ENCODE measurements at places on chromosomes 13 and 19. TPM values are rescaled to one million over a fixed set of nuclear protein-coding genes. Genes with fewer than 3 reads are reported as not detected.

Gene BSPH1
- polyA plus RNA-seq = not detected

Gene ZNF442
- 1.9 TPM for polyA plus RNA-seq

- DNase-seq = no peak
Measured at GRCh38 chr13:99733346-99733745, 232.1 kb downstream of the TM9SF2 start.

- no peak for DNase-seq
Measured at GRCh38 chr19:14114439-14114838, 3.1 kb downstream of the PRKACA start.

DNA sequence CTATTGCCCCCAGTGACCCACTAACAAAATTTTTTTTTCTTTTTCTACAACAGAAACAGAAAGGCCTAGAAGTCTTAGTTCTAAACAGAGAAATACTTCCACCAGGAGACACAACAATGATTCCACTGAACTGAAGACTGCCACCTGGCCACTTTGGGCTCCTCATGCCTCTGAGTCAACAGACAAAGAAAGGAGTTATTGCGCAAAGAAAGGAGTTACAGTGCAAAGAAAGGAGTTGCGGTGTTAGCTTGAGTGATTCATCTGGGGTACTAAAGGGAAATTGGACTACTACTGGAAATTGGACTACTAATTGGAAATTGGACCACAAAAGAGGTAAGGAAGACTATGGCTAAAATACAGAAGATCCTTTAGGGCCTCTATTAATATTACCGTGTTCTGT, 116.6 kb downstream of the PCDH17 start:
- DNase-seq = no peak

GRCh38 chr19:54133312-54133956, 4.1 kb upstream of the CNOT3 start:
- DNase-seq = peak; percentile 24

- no peak for DNase-seq
Measured at GRCh38 chr19:42193706-42194105, 23.8 kb downstream of the DEDD2 start.

GRCh38 chr19:57317503-57317902, 2.8 kb upstream of the ZNF543 start:
- DNase-seq = no peak

- DNase-seq = no peak
Measured at GRCh38 chr13:97057176-97057575, 62.9 kb upstream of the OXGR1 start.

DNA sequence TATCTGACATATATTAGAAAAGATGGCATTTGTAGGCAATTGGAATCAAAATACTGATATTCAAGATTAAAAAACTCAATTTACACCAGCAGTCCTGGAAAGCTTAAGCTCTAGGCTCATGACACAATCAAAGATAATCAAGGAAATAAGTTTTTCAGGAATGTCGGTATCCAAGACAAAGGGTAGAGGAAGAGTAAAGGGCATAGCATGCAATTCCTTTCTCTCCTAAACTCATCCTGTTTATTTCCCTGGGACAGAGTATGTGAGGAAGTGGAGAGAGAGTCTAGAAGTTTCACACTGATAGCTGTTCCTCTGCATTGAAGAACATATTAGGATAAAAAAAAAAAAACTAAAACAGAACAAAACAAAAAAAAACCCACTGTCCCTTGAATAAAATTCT, 2452.1 kb downstream of the PCDH9 start:
- DNase-seq = no peak

GRCh38 chr13:111359237-111359915, 38.9 kb downstream of the TEX29 start:
- DNase-seq = no peak

DNA sequence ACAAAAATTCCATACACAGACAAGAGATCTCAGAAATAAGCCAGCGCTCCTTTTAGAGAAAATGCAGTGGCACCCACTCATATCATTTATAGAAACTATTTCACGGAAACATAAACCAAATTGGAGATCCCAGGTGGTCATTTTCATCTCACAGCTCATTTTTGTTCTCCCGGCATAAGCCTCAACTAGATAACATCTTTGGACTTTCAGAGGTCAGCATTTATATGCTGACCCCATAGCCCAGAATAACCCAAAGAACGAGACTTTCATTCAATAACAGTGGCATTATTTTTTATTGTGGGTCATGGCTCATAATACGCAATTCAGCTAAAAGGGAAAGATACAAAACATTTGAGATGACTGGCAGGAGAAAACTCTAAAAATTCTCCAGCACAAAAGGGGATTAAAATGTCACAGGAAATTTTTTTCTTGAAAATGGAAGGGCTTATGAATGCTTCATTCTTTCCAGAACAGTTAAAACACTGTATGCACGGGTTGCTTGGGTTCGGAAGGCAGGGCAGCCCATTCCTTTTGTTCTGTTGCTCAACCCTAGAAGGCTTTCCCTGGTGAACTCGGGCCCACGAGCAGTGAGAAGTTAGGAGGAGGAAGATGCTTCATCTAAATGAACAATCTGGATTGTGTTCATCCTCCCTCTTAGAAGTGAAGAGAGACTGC, 24.0 kb downstream of the STARD13 start:
- no peak for DNase-seq

DNA sequence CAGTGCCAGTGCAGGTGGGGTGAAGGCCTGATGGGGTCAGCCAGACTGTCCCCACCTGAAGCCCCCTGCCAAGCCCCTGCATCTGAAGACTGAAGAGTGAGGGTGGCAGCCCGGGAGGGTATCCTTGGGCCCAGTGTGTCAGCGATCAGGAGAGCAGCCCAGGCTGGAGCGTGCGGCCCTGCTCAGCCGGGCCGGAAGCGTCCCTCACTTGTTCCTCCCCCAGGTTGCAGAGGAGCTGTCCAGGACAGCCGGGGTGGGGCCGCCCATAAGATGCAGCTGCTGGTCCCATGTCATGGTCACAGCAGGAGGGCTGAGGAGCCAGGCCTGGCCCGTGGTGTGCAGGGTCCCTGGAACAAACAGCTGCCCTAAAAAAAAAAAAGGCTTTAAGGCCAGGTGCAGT, 55.4 kb downstream of the KDM4B start:
- no peak for DNase-seq

DNA sequence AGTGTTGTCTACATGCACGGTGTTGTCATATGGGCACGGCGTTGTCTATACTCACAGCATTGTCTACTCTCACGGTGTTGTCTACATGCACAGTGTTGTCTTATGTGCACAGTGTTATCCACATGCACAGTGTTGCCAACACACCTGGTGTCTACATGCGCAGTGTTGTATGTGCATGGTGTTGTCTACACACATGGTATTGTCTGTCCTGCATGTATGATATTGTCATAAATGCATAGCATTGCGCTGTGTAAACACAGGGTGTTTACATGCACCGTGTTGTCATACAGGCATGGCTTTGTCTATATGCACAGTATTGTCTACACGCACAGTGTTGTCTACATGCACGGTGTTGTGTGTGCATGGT, 6.8 kb downstream of the ADPRHL1 start:
- no peak for DNase-seq

- DNase-seq = no peak
Measured at GRCh38 chr13:40440990-40441820, 225.2 kb downstream of the FOXO1 start.

- DNase-seq = no peak
Measured at GRCh38 chr19:30222428-30222873, 149.7 kb upstream of the ZNF536 start.

DNA sequence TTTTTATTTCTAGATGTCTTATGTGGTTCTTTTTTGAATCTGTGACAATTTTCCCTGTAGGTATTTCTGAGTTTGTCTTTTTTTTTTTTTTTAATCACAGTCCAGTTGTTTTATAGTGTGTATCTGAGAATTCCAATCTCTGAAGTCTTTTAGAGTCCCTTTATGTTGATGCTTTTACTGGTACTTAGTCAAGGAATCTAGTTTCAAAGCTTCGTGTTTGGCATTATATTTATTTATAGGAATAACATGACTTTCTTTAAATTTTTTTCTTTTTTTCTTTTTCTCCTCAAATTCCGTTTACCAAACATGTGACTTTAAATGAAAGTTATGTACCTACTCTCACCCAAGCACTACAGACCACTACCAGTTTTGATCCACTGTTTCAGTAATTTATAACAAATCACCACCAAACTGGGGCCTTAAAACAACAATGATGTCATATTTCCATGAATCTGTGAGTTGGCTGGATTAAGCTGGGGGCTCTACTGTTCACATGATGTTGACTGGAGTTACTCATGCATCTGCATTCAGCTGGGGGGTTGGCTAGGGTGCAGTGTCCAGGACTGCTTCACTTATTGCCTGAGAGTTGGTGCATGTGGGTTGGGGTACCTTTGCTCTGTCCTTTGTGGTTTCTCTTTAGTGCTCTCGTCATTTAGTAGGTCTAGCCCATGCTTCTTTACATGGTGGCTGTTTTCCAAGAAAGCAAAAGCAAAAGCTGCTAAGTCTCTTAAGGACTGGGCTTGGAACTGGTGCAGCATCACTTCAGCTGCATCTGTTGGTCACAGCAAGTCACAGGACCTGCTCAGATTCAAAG, 22.3 kb downstream of the KCTD4 start:
- peak; percentile 31 for DNase-seq
